H9 (cell line): ENCODE measurements at places on chromosomes 12 and 14. TPM values are rescaled to one million over a fixed set of nuclear protein-coding genes. Genes with fewer than 3 reads are reported as not detected.

Gene ANO2
- total RNA-seq = 3.8 and 4.2 TPM in 2 replicates

- no peaks in the 10 kb centered on the region for H3K4me1 ChIP-seq
- H3K27ac ChIP-seq = no peak overlapping the region
- no peaks in the 10 kb centered on the region for H3K27me3 ChIP-seq
- H3K4me3 ChIP-seq = no peak overlapping the region
Measured at GRCh38 chr12:115632308-115632707, 645.2 kb downstream of the MED13L start.

GRCh38 chr12:95516757-95517156 lies 34.5 kb downstream of the USP44 start:
- no peak overlapping the region for H3K27ac ChIP-seq
- no peaks in the 10 kb centered on the region for H3K27me3 ChIP-seq
- no peak for DNase-seq
- H3K4me1 ChIP-seq = no peaks in the 10 kb centered on the region
- peaks cover 56% of the 10 kb centered on the region for H3K36me3 ChIP-seq

DNA sequence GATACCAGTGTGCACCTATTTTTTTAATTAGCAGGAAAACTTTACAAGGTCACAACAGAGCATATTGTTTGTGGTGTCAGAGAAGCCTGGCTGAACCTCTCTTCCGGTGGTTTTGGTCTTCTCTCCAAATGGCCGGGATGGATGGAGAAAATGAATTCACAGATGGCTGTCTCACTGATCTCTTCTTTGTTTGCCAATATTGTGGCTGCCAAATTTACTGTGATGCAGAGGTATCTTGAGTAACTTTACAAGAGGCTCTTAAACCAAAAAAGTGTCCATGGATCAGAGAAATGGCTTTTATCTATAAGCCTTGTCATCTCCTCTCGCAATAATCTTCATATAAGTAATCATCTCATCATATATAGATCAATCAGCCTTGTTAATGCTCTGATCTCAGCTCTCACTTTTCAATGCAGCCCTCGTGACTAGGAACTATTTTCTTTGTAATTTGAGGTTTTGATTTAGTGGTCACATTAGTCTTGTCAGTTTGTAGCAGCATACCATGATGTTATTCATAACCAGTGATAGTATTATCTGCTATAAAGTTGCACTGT lies 308.1 kb downstream of the EGLN3 start:
- no peaks in the 10 kb centered on the region for H3K27me3 ChIP-seq
- H3K27ac ChIP-seq = no peak overlapping the region
- H3K36me3 ChIP-seq = no peaks in the 10 kb centered on the region
- H3K4me1 ChIP-seq = peaks cover 6% of the 10 kb centered on the region; the same call in 1 of the 2 replicates
- H3K4me3 ChIP-seq = no peak overlapping the region

DNA sequence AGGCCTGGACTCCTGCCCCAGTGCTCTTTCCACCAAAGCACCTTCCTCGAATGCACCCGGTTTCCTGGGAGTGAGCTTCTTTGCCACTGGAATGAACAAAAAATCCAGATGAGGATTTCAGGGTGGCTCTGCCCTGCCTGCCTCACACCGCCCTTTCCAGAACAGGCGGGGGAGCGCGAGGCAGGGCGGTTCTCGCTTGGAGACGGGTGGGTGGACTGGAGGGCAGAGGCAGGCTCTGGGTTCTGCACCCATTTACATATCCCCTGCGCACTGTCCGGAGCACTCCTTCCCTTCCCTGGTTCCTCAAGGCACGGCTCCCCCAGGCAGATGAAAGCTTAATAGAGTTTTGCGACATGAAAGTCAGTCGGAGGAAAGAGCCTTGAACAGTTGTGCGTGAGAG lies 69.7 kb upstream of the DLK1 start:
- no peaks in the 10 kb centered on the region; the same call in 1 of the 2 replicates for H3K27me3 ChIP-seq
- no peak for DNase-seq
- H3K4me1 ChIP-seq = no peaks in the 10 kb centered on the region
- no peak overlapping the region for H3K27ac ChIP-seq
- H3K4me3 ChIP-seq = no peak overlapping the region
- no peaks in the 10 kb centered on the region for H3K36me3 ChIP-seq

DNA sequence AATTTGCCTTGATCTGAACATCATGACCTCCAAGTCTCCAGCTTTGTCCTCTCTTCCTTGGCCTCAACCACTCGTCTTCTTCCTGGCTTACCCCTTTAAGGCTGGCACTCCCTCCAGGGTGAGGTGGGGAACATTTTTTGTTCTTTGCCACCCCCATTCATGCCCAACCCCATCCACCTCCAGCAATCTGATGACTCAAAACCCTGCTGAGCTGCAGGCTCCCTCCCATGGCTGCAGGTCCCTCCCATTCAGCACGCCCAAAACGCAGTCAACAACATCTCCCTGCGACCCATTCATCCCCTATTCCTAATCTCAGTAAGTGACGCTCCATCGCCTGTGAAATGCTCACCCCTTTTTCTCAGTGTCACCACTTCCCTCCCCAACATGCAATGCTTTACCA lies 138.8 kb upstream of the PRMT8 start:
- no peak overlapping the region for H3K27ac ChIP-seq
- no peaks in the 10 kb centered on the region for H3K27me3 ChIP-seq
- no peaks in the 10 kb centered on the region for H3K36me3 ChIP-seq
- no peaks in the 10 kb centered on the region for H3K4me1 ChIP-seq

Gene TAS2R43
- total RNA-seq = 0.48 and 0.59 TPM in 2 replicates

DNA sequence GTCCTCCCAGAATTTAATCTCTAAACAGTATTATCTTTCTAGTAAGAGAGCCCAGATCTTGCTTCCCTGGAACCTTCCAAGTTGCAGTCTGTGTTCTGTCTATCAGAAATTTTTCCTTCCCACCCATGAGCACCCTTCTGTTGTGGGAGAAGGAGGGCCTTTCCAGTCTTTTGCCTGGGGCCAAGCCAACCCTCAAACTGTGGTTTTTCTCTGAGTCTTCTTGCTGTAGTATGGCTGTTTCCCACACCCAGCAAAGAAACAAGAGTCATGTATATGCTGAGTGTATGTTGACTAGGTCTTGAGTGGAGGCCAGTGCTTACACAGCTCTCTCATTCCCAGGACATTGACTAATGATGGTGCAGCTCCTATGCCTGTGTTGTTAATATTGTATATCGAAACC lies 104.5 kb downstream of the TGFB3 start:
- H3K27ac ChIP-seq = no peak overlapping the region
- no peak for DNase-seq
- peaks cover 9% of the 10 kb centered on the region for H3K36me3 ChIP-seq
- H3K4me3 ChIP-seq = no peak overlapping the region
- H3K27me3 ChIP-seq = no peaks in the 10 kb centered on the region

GRCh38 chr12:21795648-21796328 lies 21.3 kb upstream of the KCNJ8 start:
- H3K4me1 ChIP-seq = no peaks in the 10 kb centered on the region
- no peaks in the 10 kb centered on the region for H3K27me3 ChIP-seq
- DNase-seq = no peak
- H3K4me3 ChIP-seq = no peak overlapping the region

DNA sequence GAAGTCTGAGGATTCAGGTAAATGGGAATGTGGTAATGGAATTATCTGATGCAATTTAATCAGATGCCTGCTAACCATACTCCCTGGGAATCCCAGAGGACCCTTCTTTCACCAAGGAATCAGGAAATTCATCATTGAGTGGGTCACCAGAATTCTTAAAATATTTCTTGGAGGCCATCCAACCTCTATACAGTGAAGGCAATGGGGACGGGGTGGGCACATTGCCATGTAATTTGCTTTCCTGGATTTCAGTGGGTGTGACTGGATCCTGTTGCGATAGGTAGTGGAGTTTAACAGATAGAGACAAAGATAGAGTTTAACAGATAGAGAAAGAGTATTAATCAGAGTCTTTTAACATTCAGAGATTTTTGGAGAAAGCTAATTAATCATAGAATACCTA lies 394.4 kb downstream of the DAD1 start:
- no peaks in the 10 kb centered on the region for H3K27me3 ChIP-seq
- no peak overlapping the region for H3K4me3 ChIP-seq
- no peak overlapping the region for H3K27ac ChIP-seq
- H3K36me3 ChIP-seq = 0 out of 2 replicates have a peak, but pooled peaks cover 2% of the 10 kb centered on the region

Gene NEUROD4
- total RNA-seq = not detected in 2 replicates

Gene GPD1
- 0.70 and 1.2 TPM in 2 replicates for total RNA-seq

DNA sequence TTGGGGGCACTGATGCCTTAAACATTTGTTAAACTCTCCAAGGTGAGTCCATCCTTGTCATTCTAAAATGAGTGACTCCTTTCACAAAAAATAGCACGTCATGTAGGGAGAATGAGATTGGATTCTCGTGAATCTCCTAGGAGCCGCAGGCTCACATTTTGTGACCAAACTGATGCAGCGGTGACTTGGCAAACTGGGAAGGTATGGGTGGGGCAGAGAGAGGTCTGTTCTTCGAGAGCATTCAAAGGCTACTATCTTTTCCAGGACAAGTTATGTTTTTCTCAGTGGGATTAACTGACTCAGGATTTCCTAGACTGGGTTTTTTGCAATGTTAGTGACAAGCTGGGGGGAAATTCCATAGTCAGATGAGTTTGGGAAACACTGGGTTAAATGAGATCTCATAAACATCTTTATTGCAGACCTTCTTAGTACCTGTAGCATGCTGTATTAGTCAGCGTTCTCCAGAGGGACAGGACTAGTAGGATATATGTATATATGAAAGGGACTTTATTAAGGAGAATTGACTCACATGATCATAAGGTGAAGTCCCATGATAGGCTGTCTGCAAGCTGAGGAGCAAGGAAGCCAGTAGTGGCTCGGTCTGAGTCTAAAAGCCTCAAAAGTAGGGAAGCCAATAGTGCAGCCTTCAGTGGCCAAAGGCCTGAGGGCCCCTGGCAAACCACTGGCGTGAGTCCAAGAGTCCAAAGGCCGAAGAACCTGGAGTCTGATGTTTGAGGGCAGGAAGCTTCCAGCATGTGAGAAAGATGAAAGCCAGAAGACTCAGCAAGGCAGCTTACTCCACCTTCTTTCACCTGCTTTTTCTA lies 61.0 kb downstream of the FOXN4 start:
- DNase-seq = no peak
- H3K27ac ChIP-seq = no peak overlapping the region
- H3K27me3 ChIP-seq = no peaks in the 10 kb centered on the region
- H3K4me3 ChIP-seq = no peak overlapping the region

Gene LMNTD1
- not detected in 2 replicates for total RNA-seq

DNA sequence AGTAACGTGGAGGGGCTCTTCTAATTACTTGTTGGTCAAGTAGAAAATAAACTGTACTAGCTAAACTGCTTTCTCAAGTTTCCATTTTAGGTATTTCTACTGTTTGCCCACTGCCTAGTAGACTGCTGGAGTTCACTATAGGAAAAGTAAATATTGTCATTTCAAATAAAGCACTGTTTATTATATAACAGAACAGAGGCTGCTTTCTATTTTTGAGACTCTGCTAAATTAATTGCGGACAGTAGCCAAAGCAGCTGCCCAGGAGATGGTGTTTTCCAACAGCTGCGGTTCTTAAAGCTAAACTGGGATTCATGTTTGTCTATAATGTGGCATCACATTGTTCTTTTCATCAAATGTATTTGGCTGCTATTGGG lies 15.9 kb upstream of the SIX1 start:
- no peak for DNase-seq
- no peak overlapping the region for H3K4me3 ChIP-seq
- no peak overlapping the region for H3K27ac ChIP-seq

GRCh38 chr14:87805315-87805723 lies 187.7 kb downstream of the GALC start:
- no peaks in the 10 kb centered on the region for H3K4me1 ChIP-seq
- H3K36me3 ChIP-seq = peaks cover 5% of the 10 kb centered on the region; the same call in 2 of the 3 replicates
- no peak overlapping the region for H3K4me3 ChIP-seq
- DNase-seq = peak; percentile 78
- no peak overlapping the region for H3K27ac ChIP-seq

- peak overlapping the region; percentile 52; the same call in 1 of the 3 replicates for H3K4me3 ChIP-seq
- no peak overlapping the region for H3K27ac ChIP-seq
- H3K27me3 ChIP-seq = no peaks in the 10 kb centered on the region
- H3K4me1 ChIP-seq = no peaks in the 10 kb centered on the region; the same call in 1 of the 2 replicates
- no peaks in the 10 kb centered on the region for H3K36me3 ChIP-seq
Measured at GRCh38 chr12:51923506-51924365, 16.4 kb downstream of the ACVRL1 start.

Gene TAS2R14
- 1.9 and 2.1 TPM in 2 replicates for total RNA-seq

GRCh38 chr14:54674046-54674741 lies 107.3 kb downstream of the SAMD4A start:
- peaks cover 19% of the 10 kb centered on the region for H3K4me1 ChIP-seq
- no peaks in the 10 kb centered on the region for H3K27me3 ChIP-seq
- H3K36me3 ChIP-seq = no peaks in the 10 kb centered on the region
- no peak overlapping the region for H3K4me3 ChIP-seq
